ENCODE measurements at places on chromosomes 6 and 20.

GRCh38 chr20:36666181-36666740, 20.3 kb upstream of the SLA2 start:
- DNase-seq = no peak

- no peak for DNase-seq
Observed at GRCh38 chr6:15496345-15497131, 166.3 kb downstream of the DTNBP1 start.

- DNase-seq = no peak
Observed at GRCh38 chr6:123770247-123770949, 33.3 kb upstream of the NKAIN2 start.

- DNase-seq = no peak
Observed at GRCh38 chr6:77450924-77451323, 12.4 kb downstream of the HTR1B start.

GRCh38 chr6:84183430-84183829, 44.0 kb downstream of the CEP162 start:
- no peak for DNase-seq

- DNase-seq = peak; percentile 64
Observed at GRCh38 chr6:24581084-24581669, 64.8 kb downstream of the KIAA0319 start.

- no peak for DNase-seq
Observed at GRCh38 chr6:53035549-53036213, 29.5 kb upstream of the FBXO9 start.

DNA sequence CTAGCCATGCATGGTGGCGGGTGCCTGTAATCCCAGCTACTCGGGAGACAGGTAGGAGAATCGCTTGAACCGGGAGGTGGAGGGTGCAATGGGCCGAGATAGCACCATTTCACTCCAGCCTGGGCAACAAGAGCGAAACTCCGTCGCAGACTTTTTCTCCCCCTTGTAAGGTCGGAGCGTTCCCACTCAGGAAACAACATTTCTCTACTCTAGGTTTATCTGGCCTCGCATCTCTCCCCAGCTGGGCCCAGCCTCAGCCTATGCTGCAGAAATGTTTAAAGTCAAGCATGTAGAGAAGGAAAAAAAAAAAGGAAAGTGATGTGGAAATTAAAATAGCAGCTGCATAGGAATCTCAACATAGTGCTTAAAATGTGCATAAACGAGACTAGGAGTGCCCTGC, 172.3 kb downstream of the TRIM27 start:
- DNase-seq = no peak

DNA sequence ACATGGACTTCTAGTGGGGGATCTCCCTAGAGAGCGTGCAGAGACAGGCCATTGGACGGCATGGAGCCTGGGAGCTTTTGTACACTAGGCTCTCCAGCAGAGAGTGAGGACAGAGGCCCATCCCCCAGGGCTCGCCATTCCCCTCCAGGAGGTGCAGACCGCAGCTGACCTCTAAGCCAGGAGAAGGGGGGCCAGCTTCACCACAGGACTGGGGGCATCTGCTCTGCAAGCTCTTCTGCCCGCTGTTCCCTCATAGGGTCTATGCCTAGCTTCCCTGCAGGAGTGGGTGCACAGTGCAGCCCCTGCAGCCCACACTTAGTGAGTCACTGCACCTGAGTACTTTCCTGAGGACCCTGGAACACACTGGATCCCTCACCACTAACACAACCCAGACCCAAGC, 94.4 kb downstream of the FHL5 start:
- DNase-seq = no peak

DNA sequence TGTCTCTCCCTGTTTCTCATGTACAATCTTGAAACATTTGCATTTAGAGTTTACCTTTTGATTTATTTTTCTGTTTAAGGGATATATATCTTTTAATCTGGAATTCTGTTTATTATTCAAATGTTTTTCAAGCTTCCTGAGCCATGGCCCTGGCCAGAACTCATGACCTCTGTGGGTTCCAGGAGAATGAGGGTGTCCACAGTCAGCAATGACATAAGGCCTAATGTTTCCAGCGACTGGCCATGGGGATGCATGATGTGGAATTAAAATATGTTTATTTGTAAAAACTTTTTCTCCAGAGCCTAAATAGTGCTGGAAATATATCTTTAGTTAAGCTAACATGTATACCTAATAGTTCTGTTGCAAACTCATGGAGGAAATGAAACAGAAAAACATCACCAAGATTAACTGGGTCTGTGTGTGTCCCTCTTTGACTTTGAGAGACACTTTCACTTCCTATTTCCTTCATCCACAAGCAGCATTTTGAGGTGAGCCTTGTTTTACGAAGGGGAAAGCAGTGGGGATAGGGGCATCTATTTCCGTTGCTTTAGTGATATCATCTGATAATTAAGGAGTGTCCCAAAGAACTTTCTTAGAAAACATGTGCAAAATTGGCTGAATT, 87.6 kb downstream of the SMOC2 start:
- DNase-seq = no peak

- no peak for DNase-seq
Observed at GRCh38 chr6:112796712-112797111, 449.6 kb downstream of the RFPL4B start.

- DNase-seq = no peak
Observed at GRCh38 chr6:17476511-17476910, 83.1 kb downstream of the CAP2 start.

GRCh38 chr6:82013561-82014530, 233.7 kb downstream of the IBTK start:
- DNase-seq = no peak

DNA sequence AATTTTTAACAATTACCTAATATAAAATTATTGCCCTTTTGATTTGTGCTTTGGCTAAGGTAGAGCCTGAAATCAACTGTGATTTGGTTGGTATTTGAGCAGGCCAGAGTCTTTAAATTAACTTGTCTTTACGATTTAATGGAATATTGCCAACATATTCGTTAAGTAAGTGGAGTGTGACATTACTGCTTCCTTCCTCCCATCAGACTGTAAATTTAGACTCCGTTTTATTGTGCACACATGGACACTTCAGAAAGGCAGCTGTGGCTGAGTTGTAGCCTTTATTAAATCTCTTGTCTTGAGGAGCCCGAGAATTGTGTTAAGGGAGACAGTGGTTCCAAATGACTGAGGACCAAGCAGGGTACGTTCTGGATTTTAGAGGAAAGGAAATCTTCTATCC, 57.4 kb downstream of the CAP2 start:
- no peak for DNase-seq

DNA sequence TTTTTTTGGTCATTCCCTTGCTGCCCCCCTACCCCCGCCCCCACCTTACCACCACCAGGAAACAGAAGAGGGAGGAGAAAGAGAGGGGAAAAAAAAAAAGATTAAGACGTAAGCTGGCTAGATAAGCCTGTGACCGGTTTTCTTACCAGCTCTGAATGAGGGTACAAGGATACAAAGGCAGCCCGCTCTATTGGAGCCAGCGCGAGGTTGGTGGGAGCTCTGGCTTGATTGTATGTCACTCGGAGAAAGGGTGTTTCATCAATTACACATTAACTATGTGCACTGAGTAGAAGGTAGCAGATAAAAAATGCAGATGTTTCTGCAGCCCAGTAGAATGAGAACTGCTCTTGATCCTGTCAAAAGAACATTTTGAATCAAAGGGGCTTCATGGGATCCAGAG, 28.6 kb upstream of the OLIG3 start:
- no peak for DNase-seq

- no peak for DNase-seq
Observed at GRCh38 chr6:107413966-107414645, 45.3 kb downstream of the PDSS2 start.

DNA sequence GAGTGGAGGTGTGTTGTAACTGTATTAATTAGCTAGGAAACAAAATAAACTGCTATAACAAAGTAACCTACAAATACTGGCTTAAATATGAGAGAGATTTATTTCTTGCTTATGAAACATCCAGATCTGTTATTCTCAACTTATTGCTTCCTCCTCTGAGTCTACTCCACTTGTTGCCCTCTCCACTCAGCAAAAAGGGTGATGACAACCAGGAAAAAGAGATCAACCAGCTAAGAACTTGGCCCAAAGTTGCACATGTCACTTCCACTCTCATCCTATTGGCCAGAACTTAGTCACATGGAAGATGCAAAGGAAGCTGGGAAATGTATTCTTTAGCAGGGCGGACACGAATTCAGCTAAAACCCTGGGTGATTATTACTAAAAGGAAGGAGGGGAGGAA, 5.2 kb upstream of the TP53RK start:
- DNase-seq = no peak

GRCh38 chr6:128617285-128617684, 96.9 kb upstream of the PTPRK start:
- DNase-seq = no peak

- DNase-seq = no peak
Observed at GRCh38 chr6:3895805-3896204, 46.6 kb downstream of the FAM50B start.

GRCh38 chr20:10478205-10478604, 43.1 kb downstream of the SLX4IP start:
- no peak for DNase-seq

DNA sequence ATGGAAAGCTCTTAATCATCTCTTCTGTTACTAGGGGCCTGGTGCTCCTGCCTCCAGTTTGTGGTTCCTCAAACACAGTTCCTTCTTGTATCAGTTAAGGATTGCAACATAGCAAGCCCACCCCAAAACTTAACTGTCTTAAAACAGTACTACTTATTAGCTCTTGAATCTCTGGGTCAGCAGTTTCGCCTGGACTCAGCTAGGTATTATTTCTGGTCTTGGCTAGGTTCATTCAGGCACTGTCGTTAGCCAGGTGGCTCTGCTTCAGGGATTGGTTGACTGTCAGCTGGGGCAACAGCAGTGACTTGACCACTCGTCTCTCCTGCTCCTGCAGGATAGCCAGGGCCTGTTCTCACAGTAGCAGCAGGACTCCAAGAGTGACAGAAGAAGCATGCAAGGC, 30.0 kb upstream of the RALY start:
- DNase-seq = no peak

GRCh38 chr6:18362058-18362561, 25.0 kb upstream of the RNF144B start:
- no peak for DNase-seq

DNA sequence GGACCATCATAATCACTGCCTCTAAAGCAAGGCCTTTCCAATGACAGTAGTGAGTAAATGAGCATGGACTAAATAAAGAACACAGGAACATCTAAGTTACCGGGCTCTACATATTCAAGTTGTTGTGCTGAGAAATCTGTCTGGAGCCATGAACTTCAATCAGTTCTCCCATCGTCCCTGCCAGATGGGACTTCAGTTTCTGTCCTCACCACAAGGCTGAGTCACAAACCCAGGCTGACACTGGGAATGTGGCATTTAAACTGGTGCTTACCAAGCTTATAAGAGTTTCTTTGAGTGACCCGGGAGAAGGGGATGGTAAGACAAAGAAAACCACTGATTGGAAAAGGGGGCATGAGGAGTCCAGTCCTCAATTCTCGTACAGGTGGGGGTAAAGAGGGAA, 497.0 kb downstream of the MAFB start:
- DNase-seq = no peak

DNA sequence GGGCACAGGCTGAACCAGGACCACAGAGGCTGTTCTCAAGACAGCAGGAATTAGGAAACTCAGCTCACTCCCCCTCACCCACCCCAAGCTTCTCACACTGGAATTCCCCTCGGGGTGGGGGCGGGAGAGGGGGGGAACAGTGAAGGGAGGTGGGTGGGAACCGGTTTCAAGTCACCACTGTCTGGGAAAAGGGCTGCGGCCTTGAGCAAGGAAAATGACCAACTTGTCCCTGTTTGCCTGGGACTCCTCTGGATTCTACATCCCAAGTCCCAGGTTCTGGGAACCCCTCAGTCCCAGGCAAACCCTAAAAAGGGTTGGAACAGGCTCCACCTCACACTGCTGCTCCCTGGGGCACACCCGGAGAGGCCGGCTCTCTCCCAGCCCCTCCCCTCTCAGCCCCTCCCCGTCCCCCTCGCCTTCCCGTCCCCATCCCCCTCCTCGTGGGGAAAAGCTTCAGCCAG, 230.7 kb downstream of the TFAP2C start:
- DNase-seq = no peak

GRCh38 chr20:4076671-4077070, 61.3 kb upstream of the RNF24 start:
- DNase-seq = no peak

DNA sequence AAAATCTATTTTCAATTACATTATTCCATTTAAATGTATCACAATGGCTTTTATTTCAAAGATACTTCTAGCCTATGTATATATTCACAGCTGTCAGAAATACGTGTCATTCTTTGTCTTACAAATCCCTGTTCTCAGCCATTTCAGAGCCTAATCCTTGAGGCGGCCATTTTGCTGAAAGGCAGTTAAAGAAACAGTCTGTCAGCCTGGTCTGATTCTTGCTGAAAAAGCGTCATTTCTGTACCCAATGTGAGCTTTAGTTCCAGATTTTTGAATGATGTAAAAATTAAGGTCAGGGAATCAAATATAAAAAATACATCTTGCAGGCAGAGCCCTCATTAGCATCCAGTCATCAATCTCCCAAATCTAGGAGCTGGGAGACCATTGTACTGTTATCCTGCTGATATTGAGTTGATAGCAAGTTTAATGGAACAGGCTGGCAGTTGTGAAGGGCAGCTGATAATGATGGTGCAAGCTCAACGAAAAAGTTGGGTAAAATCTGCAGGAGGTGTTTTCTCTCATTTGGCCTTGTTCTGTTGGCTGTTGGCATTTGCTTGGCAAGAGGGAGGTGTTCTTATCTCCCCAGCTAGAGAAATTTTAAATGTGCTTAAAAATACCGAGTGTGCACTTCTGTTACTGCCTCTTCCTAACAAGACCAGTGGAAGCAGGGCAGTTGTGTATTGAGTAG, 314.8 kb downstream of the SOX4 start:
- no peak for DNase-seq

DNA sequence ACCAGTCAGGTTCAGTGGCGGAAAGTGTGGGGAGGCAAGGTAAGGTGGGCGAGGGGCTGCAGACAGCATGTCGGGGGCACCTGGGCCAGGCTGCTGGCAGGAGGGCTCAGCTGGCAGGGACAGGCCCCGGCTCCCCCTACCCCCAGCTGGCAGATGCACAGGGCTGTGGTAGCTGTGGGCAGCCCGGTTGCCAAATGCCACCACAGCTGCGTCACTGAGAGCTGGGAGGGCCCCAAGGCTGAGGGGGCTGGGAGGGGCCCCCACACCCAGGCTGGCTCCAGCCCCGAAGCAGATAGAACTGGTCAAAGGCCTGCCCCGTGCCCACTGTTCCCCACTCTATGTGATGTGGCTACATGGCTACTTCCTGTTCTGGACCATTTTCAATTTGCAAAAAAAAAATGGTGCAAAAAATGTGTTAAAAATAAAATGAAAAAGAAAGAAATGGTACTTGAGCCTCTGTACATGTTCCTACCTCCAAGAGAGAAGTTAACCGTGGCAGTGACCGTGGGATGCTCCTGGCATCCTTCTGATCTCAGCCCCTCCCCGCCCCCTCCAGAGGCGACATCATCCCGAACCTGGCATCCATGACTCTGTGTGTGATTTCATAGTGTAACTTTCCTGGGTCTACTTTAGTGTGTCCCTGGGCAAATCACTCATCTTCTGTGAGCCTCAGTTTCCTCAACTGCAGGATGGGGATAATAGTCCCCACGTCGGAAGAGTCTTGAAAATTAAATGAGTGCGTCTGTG, 64.4 kb downstream of the UBE2V1 start:
- no peak for DNase-seq

- DNase-seq = no peak
Observed at GRCh38 chr6:146287691-146288369, 255.8 kb upstream of the RAB32 start.
